NT2/D1 (cell line): ENCODE measurements at places on chromosomes 3 and 15.

DNA sequence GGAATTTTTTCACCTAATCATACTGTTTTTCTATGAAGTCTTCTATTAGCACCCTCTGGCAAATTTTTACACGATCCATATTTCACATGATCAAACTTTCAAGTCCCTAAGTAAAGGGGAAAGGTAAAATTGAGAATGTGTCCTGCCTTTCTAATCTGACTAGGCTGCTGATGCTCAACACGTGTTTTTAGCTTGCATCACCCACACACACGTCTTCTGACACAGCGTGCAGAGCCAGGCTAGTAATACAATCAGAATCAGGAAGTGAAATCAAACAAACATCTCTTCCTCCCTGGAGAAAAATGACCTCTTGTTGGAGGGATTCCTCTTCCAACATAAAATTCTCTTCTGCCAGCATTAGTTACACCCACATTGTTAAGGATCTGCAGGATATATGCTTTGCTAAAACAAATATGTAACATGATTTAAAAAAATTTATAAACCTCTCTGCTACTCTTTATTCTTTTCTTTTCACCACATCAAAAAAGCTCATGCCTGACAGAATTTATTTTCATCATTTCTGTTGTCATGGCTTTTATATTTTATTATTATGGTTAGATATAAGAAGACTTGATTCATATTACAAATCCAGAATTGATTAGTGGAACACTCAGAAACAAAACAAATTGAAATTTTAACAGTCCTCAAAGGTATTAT lies 122.4 kb downstream of the RAP2B start:
- no peak for DNase-seq

GRCh38 chr15:96160269-96160668 lies 170.2 kb upstream of the NR2F2 start:
- DNase-seq: no peak

DNA sequence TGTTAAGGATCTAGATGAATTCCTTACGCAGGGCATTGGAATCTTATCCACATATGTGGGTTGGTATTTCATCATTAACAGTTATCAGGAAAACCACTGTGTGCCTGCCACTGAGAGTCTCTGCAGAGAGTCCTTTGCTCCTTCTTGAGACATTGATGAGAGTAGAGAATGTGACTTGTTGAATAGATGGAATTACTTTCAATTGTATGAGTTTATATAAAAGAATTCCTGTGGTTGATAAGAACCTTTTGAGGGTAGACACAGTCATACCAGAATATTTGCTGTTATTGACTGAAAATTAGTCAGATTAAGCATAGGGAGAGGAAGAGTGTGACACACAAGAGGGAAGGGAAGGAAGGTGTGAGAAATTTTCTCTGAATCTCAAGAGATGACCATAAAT lies 30.8 kb downstream of the ARHGEF26 start:
- no peak for DNase-seq

GRCh38 chr3:37701734-37702433 lies 159.8 kb upstream of the CTDSPL start:
- no peak for DNase-seq

DNA sequence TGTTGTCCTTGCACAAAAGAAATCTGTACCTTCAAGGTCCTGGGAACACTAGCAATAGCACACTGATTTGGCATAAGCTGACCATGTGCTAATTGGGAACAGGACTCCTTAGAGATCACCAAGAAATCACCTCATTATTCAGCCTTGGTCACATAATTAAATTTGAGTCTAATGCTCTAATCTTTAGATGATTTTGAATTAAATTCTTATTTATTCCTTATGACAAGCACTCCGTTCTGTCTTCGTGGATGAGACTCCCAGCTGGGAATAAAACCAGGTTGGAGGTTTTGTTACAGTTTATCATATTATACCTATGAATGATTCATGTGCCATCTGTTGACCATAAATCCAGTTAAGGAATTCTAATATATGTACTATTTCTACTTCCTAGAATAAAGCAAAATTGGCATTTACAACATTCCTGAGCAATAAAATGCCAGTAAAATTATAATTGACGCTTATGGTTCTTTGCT lies 162.2 kb downstream of the MYRIP start:
- no peak for DNase-seq

DNA sequence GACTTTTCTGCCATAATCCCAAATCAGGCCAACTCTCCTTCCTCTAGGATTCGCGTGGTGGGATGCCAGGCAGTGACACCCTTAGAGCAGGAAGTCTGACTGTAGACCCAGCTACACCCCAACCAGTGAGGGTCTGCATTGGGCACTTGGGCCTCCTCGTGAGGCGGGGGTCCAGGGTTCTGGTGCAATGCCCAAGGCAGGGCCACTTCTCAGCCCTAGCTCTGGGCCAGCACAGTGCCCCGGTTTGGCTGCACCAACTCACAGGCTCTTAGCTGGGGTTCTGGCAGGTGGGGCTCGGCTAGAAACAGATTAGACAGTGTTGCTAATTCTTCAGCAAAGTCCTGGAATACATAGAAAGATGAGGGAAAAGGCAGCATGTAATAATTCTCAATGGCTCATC lies 12.7 kb downstream of the CDAN1 start:
- no peak for DNase-seq

DNA sequence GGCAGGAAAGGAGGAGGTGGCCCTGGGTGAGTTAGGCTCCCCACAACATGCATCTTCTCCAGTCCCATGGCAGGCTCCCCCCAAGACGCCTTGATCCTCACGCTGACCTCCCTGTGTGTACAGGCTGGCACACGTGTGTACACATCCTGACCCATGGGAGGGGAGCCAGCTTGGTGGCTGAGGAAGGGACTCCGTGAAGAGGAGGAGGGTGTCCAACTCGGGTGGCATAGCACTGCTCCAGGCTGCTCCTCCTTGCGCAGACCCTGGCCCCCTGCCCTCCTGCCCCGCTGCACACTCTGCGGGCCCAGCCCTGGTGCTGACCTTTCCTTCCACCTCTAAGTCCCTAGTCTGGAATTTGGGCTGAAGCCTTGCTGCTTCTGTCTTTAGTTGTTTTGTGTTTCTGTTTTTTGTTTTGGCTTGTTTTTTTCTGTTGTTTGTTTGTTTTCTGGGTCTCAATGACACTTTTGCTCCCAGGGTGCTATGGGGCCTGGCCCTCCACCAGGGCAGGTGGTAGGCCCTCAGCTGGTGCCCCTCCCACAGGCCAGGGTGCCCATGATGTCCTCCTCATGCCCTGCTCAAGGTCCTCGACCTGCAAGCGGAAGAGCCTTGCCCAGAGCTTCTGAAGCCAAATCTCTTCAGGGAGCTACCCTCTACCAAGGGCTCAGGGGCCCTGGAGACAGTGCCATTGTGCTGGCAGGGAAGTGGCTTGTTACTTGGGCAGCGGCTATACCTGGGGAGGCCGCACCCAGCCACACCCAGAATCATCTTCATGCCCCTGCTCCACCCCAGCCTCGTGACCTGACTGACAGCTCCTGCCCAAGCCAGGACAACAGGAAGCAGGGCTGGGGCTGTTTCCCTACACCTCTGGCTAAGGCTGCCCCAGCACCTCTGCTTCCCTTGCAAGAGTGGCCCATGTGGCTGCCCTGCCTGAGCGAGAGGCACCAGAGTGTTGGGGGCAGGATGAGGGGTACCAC lies 5.1 kb downstream of the EPHB3 start:
- DNase-seq: no peak

- DNase-seq: no peak
These were observed 747 bp downstream of the NSUN3 start for GRCh38 chr3:94063496-94064119.

GRCh38 chr3:117035745-117036144 lies 326.2 kb downstream of the TUSC7 start:
- no peak for DNase-seq

GRCh38 chr3:62923066-62923465 lies 47.9 kb upstream of the CADPS start:
- no peak for DNase-seq

GRCh38 chr3:131540821-131541220 lies 38.0 kb upstream of the MRPL3 start:
- no peak for DNase-seq

DNA sequence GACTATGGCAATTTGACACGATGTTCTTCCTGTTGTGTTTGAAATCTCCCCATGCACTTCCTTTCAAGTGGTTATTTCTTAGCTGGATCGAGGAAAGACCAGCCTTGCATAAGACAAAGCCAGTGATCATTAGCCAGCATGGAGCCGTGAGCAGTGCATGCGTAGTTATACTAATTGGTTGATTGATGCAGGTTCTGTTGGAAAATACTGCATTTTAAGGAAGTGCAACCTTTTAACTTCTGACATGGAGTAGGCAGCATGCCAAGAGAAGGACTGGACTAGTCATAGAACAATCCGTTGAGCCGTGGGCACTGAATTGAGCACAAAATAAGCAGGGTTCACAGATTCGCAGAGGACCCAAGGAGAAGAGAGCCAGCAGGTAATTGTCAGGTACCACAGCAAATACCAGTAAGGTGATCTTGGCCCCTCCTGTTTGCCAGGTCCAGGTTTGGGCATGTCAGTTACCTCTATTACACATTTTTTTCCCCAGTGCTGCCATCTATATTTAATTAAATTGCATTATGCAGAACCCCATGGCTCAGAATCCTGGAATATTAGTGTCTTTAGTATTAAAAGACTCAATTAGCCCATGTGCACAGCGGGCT lies 29.0 kb upstream of the BCL6 start:
- no peak for DNase-seq

- no peak for DNase-seq
These were observed 210.8 kb downstream of the CHST2 start for GRCh38 chr3:143330296-143330868.

DNA sequence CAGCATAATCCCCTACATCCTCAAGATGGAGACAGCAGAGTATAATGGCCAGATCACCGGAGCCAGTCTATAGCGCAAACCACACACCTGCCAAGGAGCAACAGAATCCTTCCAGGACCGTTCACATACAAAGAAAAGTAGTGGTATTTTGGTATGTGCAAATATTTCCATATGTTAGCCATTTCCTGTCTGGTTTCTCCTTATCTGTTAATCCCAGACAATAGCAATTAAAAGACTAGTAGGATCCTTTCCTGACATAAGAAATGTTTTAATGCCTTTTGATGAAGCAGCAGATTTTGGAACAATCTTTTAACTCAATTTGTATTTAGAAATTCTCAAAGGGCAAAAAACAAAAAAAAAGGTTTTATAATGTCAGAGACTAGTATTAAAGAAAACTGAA lies 22.2 kb downstream of the MRPS25 start:
- DNase-seq: no peak

DNA sequence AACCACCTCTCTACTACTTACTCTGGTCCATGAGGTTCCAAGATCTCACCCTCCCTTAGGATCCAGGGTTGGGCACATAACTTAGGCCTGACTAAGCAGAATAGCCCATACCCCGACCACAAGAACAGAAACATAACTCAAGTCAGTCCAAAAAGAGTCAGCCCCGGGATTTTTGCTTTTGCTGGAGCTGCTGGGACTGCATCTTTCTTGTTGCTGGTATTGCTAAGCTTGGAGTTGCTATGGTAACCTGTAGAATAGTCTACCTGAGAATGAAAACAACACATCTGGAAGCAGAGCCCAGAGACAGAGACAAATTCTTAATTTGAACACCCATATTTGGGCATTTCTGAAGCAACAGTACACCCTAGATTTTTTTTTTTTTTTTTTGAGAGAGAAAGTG lies 6.5 kb downstream of the RUBCN start:
- DNase-seq: no peak

DNA sequence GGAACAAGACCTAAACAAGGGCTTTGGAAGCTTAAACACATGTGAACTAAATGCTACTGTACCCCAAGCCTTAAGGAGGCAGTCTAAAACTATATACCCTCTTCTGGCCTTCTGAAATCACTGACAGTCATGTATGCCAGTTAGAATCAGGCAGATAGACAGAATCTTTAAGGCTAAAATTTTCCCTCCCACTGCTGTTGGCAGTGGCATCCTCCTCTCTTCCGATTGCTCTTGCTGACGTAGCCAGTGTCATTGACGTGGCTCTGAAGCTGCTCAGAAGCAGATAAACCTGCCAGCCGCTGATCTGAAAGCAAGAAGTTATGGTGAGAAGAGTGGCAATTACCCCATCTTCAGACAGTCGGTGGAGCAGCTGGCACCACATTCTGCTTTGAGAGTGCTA lies 3.3 kb downstream of the RYR3 start:
- DNase-seq: no peak

DNA sequence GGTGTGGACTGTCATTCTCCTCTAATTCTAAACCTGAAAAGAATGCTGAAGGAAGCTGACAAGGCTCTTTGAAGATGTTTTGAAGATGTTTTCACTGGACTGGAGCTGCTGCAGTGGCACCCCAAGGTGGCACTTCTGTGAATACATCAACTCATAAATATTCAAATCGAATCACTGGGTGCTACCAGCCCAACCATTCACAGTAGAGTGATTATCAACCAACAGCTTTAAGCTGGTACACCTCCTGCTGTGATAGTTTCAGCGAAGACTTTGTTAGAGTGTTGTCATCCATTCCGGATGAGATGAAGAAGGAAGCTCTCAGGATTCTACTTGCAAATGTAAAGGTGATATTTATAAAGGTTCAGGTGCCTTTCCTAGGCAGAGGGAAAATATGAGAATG lies 106.6 kb downstream of the LSAMP start:
- no peak for DNase-seq

DNA sequence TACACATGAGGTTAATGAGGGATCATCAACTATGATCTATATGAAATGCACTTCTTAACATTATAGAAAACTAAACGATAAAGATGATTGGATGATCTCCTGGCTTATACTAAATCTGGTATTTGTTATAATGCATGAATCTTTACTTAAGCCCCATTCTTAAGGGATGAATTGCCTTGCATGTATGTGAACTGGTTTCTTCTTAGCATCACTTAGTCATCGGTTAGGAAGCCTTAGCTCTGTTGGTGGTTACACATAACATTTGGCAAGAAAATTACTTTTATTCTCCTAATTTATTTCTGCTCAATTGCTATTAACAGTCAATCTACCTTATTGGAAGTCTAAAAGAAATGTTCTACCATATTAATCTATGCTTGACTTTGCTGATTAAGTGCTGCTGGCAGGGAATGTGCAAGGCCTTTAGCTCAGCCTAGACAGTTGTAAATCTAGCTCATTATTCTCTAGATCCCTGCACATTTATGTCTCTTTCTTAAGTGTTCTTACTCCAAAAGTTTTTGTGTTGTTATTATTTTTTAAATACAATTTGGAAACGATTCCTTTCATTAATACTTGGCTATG lies 356.0 kb downstream of the ZPLD1 start:
- DNase-seq: no peak

GRCh38 chr15:100693451-100693850 lies 91.1 kb downstream of the ASB7 start:
- DNase-seq: no peak
